Glutamatergic neuron (in vitro differentiated cells): ENCODE measurements at places on chromosomes 4 and X. TPM values are rescaled to one million over a fixed set of nuclear protein-coding genes. Genes with fewer than 3 reads are reported as not detected.
A peak's percentile ranks its signal among the peaks of the same experiment; 100 is the strongest.

DNA sequence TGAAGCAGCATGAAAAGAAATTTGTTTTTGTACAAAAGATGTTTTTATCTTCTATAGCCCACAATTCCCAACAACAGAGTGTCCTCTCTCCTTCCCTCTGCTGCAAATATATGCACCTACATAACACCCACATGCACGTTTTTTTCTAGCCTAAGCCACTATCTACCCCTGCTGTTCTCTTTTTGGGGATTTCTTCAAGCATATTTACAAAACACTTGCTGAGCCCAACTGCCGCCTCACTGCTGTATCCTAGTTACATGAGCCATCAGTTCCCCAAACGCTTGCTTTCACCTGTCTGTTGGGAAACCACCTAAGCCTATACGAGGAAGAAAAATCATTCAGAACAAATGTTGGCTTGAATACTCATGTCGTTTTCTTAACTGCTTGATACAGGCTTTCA is 127.2 kb downstream of the CHRNA9 start:
- H3K27ac ChIP-seq: no peak overlapping the region
- H3K4me3 ChIP-seq: no peak overlapping the region
- H3K27me3 ChIP-seq: no peaks in the 10 kb centered on the region
- DNase-seq: no peak

Gene PARM1
- 94.3 TPM for total RNA-seq

GRCh38 chrX:44020693-44021092 is 47.5 kb upstream of the NDP start:
- no peaks in the 10 kb centered on the region for H3K27me3 ChIP-seq
- H3K27ac ChIP-seq: no peak overlapping the region
- no peak overlapping the region for H3K4me3 ChIP-seq
- H3K4me1 ChIP-seq: no peaks in the 10 kb centered on the region
- DNase-seq: no peak

DNA sequence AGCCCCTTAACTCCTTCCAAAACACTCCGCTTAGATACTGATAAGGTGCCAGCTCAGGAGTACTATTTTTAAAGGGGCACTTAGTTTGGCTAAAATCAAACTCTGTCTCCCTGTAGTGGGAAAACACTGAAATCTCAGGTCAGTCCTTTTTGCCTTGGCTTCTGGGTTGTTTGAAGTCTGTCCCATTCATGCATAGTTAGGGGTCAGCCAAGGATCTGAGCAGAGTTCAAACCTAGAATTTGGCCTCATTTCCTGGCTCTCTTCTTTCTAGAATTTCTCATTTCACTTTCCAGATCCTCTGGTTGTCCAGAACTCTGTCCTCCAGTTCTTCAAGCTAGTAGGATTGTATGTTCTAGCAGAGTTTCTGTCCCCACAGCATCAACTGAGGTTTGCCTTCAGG is 31.5 kb downstream of the NAT8L start:
- no peaks in the 10 kb centered on the region for H3K36me3 ChIP-seq
- no peaks in the 10 kb centered on the region for H3K4me1 ChIP-seq
- no peak overlapping the region for H3K4me3 ChIP-seq
- peaks cover 2% of the 10 kb centered on the region for H3K27me3 ChIP-seq

Gene WNK3
- 19.7 TPM for total RNA-seq

GRCh38 chrX:75603833-75604232 is 81.0 kb upstream of the ZDHHC15 start:
- H3K27ac ChIP-seq: no peak overlapping the region
- H3K27me3 ChIP-seq: no peaks in the 10 kb centered on the region
- peaks cover under 1% of the 10 kb centered on the region for H3K4me1 ChIP-seq
- peaks cover 8% of the 10 kb centered on the region for H3K36me3 ChIP-seq
- DNase-seq: no peak

DNA sequence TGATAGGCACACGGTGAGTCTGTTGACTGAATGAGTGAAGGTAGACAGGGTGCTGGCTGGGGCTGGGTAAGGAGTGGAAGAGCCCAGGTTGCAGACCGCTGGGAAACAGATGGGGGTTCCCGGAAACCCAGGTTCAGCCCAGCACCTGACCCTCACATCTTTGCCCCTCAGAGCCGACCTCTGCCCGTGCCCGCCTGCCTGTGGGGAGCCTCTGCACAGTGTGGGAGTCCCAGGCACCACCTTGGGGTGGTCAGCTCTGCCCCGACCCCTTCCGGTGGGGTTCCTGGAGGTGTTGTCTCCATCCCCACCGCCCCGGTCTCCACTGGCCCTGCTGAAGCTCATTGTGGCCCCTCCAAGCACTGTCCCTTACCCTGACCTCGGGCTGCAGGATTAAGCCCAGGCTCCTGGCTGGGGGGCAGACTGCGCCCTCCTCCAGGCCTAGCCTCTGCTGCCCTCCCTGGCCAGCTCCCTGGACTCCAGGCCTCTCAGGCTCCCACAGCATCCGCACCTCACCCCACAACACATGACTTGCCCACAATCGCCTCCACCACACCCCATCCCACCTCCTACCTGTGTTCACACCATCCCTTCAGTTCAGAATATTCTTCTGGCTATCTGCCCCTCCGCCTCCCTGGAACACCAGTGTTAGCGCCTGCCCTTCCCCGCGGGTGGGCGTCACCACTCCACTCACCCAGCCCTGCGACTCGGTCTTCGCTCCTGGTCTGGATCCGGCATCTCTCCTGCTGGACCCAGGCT is 21.4 kb downstream of the HMX1 start:
- peaks cover 10% of the 10 kb centered on the region for H3K4me1 ChIP-seq
- H3K4me3 ChIP-seq: no peak overlapping the region
- peaks cover 12% of the 10 kb centered on the region for H3K27me3 ChIP-seq

GRCh38 chrX:71618303-71618721 is at the start of gene CXCR3:
TSS of gene CXCR3 (minus strand) at chrX:71618511. CDS start at chrX:71618449, 62 bp downstream.
- no peak within 1 kb of the TSS for H3K4me3 ChIP-seq
- no peaks in the 10 kb centered on the region for H3K27me3 ChIP-seq
- no peak within 1 kb of the TSS for H3K27ac ChIP-seq

DNA sequence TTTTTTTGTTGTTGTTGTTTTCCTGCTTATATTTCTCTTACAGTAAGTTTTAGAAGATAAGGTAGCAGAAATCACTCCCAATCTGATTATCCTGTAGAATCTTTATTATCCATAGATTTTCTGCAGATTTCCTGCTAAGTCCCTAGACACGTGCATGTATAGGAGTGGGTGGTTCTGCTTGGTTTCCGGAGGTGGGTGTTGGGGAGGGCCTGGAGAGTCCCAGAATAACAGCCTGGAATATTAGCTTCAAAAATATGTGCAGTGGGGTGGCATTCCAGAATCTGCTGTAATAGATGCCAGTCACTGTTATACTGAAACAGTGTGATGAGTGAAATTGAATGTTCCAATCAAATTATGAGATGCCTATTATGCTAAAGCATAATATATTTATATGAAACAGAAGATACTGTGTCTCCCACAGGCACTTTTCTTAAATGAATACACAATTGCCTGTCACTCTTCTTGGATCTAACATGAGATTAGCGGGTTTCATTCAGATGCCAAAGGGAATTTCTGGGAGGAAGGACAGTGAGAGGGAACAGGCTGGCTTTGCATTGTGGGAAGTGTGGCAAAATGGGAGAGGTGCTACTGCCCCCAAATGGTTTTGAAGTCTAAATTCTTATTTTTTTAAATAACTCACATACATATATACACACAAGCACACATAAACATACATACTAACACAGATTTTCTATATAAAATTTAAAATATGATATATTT is 37.6 kb downstream of the C4orf50 start:
- peaks cover 4% of the 10 kb centered on the region for H3K27me3 ChIP-seq
- H3K4me3 ChIP-seq: no peak overlapping the region
- H3K36me3 ChIP-seq: peaks cover 8% of the 10 kb centered on the region
- peaks cover 5% of the 10 kb centered on the region for H3K4me1 ChIP-seq
- H3K27ac ChIP-seq: no peak overlapping the region

- no peaks in the 10 kb centered on the region for H3K36me3 ChIP-seq
- no peak overlapping the region for H3K4me3 ChIP-seq
- H3K4me1 ChIP-seq: peaks cover 6% of the 10 kb centered on the region
- H3K27me3 ChIP-seq: peaks cover 4% of the 10 kb centered on the region
- DNase-seq: no peak
Observed at GRCh38 chr4:158197194-158197776, 13.0 kb upstream of the TMEM144 start.

Gene ANTXR2
- 47.8 TPM for total RNA-seq

- H3K27ac ChIP-seq: peak overlapping the region; percentile 78
- peak overlapping the region; percentile 65 for H3K4me3 ChIP-seq
- peaks cover 2% of the 10 kb centered on the region for H3K27me3 ChIP-seq
- H3K36me3 ChIP-seq: no peaks in the 10 kb centered on the region
Observed at GRCh38 chrX:110733166-110733565, 62.5 kb downstream of the CHRDL1 start.

Gene TCEAL8
- total RNA-seq: 48.6 TPM

- no peaks in the 10 kb centered on the region for H3K27me3 ChIP-seq
- no peak overlapping the region for H3K4me3 ChIP-seq
- DNase-seq: no peak
Observed at GRCh38 chr4:136390824-136391223, 1141.5 kb downstream of the PCDH18 start.

DNA sequence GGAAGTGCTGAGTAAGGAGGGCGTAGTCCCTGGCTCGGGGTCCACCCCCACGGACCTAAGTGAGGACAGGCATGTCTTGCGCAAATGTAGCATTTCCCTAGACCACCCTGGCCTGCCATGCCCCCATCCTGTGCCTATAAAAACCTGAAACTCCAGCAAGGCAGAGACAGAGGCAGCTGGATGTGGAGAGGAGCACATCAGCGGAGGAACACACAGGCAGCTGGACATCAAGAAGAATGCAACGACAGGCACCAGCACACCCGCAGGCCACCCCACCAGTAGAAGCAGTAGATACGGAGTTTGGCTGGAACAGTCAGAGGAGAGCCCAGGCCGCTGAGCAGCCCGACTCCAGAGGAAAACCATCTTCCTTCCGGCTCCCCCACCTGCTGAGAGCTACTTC is 345.9 kb downstream of the FSTL5 start:
- H3K36me3 ChIP-seq: no peaks in the 10 kb centered on the region
- DNase-seq: no peak
- no peaks in the 10 kb centered on the region for H3K4me1 ChIP-seq

DNA sequence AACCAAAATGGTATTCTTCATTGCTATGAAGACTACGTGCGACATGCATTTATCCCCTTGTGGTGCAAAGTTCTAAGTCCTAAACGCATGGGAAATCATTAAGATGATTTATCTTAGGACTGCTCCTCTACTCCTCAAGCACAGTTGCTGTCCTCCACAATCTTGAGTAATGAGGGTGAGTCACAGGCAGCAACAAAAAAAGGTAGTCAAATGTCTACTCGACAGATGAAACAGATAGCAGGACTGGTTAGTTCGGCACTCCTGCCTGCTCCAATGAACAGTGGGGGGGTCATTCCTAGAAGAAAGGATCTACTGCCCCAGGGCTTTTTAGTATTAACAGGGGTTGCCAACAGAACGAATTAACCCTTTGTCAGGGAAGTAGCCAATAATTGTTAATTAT is 233.7 kb upstream of the FGF13 start:
- no peak overlapping the region for H3K4me3 ChIP-seq
- H3K27ac ChIP-seq: no peak overlapping the region
- H3K36me3 ChIP-seq: no peaks in the 10 kb centered on the region
- DNase-seq: no peak

GRCh38 chrX:33339219-33339618 is 127.9 kb upstream of the DMD start:
- H3K4me3 ChIP-seq: no peak overlapping the region
- peak overlapping the region; percentile 28 for H3K27ac ChIP-seq

DNA sequence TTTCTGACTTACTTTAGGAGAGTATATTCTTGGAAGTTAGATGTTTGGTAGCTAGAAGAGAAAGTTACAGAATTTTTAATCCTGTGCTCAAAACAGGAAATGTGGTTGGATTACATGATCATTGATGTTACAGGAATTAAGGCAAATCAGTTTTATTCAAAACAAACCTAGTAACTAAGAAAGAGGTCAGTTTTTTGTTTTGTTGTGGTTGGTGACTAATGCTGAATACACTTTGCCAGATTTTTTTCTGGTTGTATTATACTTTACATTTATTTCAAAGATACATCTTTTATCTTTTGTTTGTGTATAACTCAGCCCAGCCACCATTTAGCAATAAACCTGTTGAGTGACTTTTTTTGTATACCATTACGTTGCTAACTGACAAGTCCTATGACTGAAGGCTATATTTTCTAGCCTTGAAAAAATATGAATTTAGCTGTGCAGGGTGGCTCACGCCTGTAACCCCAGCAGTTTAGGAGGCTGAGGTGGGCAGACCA is 116.7 kb downstream of the KLHL8 start:
- no peak overlapping the region for H3K27ac ChIP-seq
- H3K27me3 ChIP-seq: no peaks in the 10 kb centered on the region
- H3K4me1 ChIP-seq: peaks cover 10% of the 10 kb centered on the region
- no peaks in the 10 kb centered on the region for H3K36me3 ChIP-seq

Gene EXOC1L
- total RNA-seq: 0.83 TPM

DNA sequence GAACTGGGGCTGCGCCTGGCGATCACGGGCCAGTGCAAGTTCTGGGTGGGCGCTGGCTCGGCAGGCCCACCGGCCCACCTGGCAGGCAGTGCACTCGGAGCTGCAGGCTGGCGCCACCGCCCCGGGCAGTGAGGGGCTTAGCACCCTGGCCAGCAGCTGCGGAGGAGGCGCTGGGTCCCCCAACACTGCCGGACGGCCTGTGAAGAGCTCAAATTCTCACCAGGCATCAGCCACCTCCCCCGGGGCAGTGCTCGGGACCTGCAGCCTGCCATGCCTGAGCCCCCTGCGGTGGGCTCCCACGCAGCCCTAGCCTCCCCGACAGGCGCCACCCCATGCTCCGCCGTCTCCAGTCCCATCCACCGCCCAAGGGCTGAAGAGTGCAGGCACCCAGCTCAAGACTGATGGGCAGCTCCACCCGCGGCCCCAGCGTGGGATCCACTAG is 7.1 kb upstream of the ZNF330 start:
- peaks cover 6% of the 10 kb centered on the region for H3K36me3 ChIP-seq
- no peak for DNase-seq
- no peak overlapping the region for H3K27ac ChIP-seq
- H3K27me3 ChIP-seq: no peaks in the 10 kb centered on the region
- no peak overlapping the region for H3K4me3 ChIP-seq

GRCh38 chr4:71221510-71222466 is 117.0 kb upstream of the SLC4A4 start:
- no peak overlapping the region for H3K27ac ChIP-seq
- H3K4me3 ChIP-seq: no peak overlapping the region
- H3K27me3 ChIP-seq: no peaks in the 10 kb centered on the region
- DNase-seq: no peak
- H3K36me3 ChIP-seq: no peaks in the 10 kb centered on the region

GRCh38 chr4:40182001-40182400 is 14.8 kb upstream of the RHOH start:
- no peak overlapping the region for H3K27ac ChIP-seq
- no peaks in the 10 kb centered on the region for H3K36me3 ChIP-seq
- H3K4me3 ChIP-seq: no peak overlapping the region
- H3K4me1 ChIP-seq: no peaks in the 10 kb centered on the region
- no peak for DNase-seq

- no peak overlapping the region for H3K4me3 ChIP-seq
- no peak for DNase-seq
- H3K27ac ChIP-seq: no peak overlapping the region
- no peaks in the 10 kb centered on the region for H3K36me3 ChIP-seq
- no peaks in the 10 kb centered on the region for H3K4me1 ChIP-seq
Observed at GRCh38 chr4:177706916-177707315, 264.7 kb upstream of the AGA start.

GRCh38 chr4:77104791-77105540 is 29.2 kb upstream of the CCNI start:
- H3K27ac ChIP-seq: no peak overlapping the region
- no peak overlapping the region for H3K4me3 ChIP-seq
- no peaks in the 10 kb centered on the region for H3K27me3 ChIP-seq
- H3K4me1 ChIP-seq: no peaks in the 10 kb centered on the region
- no peak for DNase-seq
- H3K36me3 ChIP-seq: no peaks in the 10 kb centered on the region
